Upper lobe of right lung (tissue), 1 donor: ENCODE measurements at places on chromosomes 5 and 9. TPM values are rescaled to one million over a fixed set of nuclear protein-coding genes. Genes with fewer than 3 reads are reported as not detected.

Gene GNA14
- total RNA-seq = 15.7 TPM

Gene ADAMTS2
- 16.4 TPM for total RNA-seq

Gene BTNL8
- total RNA-seq = 4.5 TPM

Gene ST6GALNAC6
- 94.7 TPM for total RNA-seq

Gene MYOZ3
- total RNA-seq = 1.7 TPM

Gene DHX29
- 20.7 TPM for total RNA-seq
